GDM1 (cell line): ENCODE measurements at places on chromosomes 12 and 14.

- peak; percentile 96 for DNase-seq
These were observed at the start of gene OTUB2 for GRCh38 chr14:94026173-94026888. OTUB2 (plus strand) TSS chr14:94026340; CDS start chr14:94026538, 198 bp downstream.

- DNase-seq: no peak
These were observed 1988.8 kb upstream of the FLRT2 start for GRCh38 chr14:83541147-83541546.

- no peak for DNase-seq
These were observed 3.1 kb downstream of the ARHGEF25 start for GRCh38 chr12:57614178-57614947.

DNA sequence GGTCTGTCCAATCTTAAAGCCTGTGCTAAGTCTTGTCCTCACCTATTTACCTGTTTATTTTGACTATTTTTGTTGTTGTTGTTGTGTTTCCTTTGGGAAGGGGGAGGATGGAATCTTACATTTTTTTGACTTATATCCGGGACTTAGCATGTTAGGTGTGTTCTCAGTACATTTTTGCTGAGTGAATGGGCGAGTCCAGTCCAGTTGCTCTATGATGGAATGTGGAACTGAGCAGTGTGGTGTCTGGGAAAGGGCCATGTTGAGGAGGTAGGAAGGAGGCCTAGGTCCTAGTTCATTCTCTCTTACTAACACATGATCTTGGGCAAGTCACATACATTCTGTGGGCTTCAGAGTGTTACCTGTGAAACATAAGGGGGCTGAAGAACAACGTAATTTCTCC, 80.9 kb upstream of the SLC38A2 start:
- DNase-seq: no peak

DNA sequence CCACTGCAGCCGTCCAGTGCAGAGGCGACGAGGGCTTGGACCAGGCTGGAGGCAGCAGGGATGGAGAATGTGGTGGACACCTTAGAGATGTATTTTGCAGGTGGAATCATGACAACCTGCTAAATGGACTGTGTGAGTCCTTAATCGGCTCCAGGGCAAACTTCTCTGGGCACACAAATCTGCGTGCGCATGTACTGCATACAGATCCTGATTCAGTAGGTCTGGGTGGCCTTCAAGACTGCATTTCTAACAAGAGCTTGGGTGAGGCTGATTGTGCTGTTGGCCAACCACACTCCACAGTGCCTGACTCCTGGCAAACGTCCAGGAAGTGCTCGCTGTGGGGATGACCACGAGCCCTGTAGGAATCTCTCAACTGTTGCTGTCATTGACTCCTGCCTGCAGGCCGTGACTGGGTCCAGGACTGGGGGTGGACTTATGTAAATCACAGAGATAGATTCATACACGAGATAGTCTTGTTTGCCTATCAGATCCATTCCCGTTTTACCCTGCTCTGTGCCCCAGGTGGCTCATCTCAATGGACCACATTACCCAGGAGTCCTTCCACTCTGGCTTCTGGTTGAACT, 27.2 kb downstream of the JDP2 start:
- DNase-seq: no peak

- DNase-seq: no peak
These were observed 309.4 kb upstream of the DIO3 start for GRCh38 chr14:101251812-101252442.

DNA sequence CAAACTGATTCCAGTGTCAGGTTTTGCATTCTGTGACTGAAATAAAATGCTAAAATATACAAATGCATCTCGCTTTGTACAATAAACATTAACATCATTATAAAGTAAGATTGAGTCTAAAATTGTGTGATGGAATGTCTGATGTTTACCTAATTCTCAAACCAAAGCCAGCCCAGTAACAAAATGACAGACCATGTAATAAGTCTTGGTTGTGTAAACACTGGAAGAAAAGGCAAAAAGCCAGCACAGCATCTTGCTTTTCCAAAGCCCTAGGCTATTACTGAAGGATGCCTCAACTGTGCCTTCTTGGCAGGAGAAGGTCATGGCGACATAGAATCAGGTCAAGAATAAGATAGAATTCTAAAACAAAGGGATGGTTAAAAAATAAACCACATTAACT, 169.6 kb downstream of the EGLN3 start:
- no peak for DNase-seq

GRCh38 chr12:132925597-132926414, 30.3 kb downstream of the ZNF605 start:
- no peak for DNase-seq

GRCh38 chr12:121005346-121005815, 10.9 kb downstream of the C12orf43 start:
- peak; percentile 33 for DNase-seq

DNA sequence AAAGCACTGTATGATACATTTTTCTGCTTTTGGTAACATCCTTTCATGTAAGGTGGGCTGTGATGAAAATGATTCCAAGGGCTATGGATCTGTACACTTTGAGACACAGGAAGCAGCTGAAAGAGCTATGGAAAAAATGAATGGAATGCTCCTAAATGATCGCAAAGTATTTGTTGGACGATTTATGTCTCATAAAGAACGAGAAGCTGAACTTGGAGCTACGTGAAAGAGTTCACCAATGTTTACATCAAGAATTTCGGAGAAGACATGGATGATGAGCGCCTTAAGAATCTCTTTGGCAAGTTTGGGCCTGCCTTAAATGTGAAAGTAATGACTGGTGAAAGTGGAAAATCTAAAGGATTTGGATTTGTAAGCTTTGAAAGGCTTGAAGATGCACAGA, 22.1 kb upstream of the SRGAP1 start:
- DNase-seq: no peak

DNA sequence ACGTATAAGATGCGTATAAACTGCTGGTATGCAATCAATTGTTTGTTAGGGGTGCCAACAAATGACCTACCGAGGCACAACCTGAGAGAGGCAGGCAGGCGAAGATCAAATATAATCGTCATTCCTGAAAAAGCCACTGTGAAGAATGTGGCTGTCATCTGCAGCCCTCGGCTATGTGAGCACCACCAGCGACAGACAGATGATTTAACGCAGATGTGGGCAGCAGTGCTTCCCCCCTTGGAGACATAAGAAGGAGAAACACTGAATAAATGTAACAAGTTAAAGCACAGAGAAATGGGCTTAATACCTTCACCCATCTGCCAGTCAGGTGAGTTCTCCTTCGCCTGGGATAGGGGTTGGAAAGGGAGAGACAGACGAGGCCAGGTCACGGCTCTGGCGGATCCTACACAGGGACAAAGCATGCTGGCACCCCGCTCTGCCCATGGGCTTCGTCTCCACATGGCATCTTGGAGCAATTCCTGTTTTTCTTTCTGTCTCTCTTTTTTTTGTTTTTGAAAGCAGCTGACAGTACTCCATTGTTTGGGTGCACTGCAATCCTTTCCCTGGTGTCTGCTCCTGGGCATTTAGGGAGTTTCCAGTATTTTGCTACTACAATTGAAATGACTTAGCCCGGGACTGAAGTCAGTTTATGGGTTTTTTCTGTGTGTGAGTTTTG, 28.1 kb downstream of the TNFAIP2 start:
- no peak for DNase-seq

GRCh38 chr12:110670161-110670701, 18.7 kb downstream of the HVCN1 start:
- DNase-seq: no peak

- DNase-seq: no peak
These were observed 33.6 kb upstream of the HNF1A start for GRCh38 chr12:120944645-120945217.

DNA sequence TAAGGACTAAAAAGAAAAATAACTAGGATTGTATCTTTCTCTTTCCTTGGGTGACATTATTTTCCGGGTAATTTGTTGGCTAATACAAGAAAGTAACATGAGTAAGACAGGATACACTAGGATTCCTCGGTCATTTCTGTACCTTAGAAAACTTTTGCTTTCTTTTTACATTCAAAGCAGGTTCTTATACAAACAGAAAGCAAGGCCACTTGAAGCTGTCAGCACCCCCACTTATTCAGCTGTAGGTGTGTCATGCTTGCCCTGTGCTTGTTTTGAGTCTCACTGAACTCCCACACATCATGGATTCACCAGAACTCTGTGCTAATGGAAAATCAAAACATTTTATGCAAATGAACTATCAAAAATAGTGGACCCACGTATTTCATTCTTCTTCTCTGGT, 266.8 kb upstream of the CLEC14A start:
- no peak for DNase-seq

DNA sequence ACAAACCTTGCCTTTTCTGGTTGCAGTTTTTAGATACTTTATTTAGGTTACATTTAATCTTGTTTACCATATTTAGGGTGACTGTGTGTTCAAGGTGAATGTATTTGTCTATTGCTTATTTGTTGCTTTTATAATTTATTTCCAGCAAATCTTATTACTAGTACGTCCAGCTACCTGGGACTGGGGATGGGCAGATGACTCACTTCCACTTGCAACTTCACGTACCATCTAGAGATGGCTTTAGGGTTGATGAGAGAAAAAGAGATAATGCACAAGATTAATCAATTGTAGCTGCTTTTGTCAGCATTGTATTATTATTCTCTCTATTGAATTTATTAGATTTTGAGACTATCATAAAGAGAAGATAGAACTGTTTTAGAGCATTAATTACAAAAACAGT, 5.1 kb downstream of the MIPOL1 start:
- no peak for DNase-seq

DNA sequence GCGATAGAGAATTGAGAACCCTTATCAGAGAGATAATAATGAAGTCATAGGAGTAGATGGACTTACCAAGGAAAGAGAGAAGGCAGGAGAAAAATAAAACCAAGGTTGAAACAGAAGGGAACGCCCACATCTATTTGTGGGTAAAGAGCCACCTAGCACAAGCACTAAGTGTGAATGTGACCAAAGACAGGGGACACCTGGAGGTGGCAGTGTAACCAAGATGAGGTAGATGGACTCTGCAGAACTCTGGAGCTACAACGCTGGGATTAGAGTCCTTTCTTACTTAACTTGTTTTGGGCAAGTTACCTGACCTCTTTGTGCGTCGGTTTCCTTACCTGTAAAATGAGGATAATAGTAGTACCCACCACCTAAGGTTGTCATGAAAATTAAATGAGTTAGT, 101.9 kb downstream of the SLC5A8 start:
- DNase-seq: no peak

DNA sequence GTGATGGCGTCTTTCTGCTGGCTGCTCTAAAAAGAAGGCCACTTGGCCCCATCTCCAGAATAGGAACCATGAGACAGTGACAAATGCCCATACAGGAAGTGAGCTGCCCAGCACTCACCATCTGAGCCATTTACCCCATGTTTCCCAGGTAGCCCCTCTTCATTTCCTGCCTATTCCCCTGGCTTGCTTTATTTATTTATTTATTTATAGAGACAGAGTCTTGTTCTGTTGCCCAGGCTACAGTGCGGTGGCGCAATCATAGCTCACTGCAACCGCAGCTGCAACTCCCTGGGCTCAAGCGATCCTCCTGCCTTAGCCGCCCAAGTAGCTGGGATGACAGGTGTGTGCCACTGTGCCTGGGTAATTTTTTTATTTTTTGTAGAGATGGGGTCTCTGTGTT, 71.2 kb downstream of the RIN3 start:
- no peak for DNase-seq

- DNase-seq: peak; percentile 59
These were observed 17.1 kb downstream of the FOS start for GRCh38 chr14:75295491-75296345.

DNA sequence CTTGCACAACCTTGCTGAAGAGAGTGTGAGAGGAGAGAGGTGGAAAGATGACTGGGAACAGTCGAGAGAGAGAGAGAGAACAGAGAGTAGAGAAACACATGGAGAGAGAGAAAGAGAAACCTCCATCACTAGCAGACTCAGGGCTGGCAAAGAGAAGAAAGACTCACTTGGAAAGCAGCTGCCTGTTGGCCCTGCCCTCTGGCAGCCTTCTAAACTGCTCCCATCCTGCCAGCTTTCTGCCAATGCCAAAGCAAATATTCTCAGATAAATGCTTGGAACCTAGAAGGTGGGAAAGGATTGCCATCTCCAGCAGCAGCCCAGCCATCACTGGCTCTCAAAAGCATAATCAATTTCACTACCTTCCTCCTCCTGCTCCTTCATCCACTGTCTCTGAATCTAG, 107.9 kb upstream of the WSCD2 start:
- DNase-seq: no peak

DNA sequence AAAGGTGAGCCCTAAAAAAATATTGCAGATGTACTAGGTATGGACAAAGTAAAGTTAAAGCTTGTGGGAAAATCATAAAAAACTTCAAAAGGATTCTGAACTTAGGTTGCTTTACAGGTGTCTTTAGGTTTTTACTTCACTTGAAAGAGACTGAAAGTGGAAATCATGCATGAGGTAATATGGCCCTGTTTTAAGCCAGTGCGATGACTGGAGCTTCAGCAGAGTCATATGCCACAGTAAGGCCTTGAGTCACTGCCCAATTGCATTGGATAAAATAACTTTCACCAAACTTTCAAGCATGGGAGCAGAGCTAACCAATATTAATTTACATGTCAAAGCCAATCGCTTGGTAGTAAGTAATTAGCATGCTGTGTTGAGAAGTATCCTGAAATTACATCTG, 63.9 kb upstream of the TMEM260 start:
- DNase-seq: no peak

DNA sequence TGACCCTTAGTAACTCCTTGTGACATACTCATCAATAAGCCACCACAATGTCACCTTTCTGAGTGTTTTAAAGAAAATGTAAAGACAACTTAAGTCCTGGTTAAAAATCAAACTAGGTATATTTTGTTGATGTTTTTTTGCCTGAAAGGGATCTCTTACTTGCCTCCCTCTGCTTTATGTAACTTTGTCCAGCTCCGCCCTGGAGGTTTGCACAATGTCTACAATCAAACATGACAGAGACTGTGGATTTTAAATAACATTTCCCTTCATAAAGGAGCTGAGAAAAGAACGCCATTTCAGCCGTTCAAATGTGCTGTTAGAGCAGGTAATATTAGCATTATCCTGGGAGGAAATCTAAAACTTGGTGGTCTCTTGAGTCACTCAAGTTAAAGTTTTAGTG, 613.9 kb downstream of the SOX5 start:
- no peak for DNase-seq

- DNase-seq: no peak
These were observed 58.1 kb downstream of the HSP90AA1 start for GRCh38 chr14:102028733-102029132.

DNA sequence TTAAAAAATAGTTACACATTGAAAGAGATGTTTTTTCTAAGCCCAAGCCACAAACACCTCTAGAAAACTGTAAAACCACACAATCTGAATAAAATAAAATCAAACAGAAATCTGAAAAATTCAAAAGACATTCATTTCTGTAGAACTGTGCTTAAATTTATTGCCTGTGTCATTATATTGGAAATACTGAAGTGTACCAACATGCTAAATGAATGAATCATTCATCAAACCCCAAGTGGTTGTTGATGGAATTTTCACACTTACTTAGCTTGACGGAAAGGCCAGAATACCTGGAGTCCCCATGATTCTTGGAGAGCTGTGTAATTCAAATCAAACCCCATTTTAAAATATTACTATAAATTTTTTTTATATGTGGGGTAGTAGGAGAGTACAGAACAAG, 2.7 kb downstream of the KITLG start:
- no peak for DNase-seq

DNA sequence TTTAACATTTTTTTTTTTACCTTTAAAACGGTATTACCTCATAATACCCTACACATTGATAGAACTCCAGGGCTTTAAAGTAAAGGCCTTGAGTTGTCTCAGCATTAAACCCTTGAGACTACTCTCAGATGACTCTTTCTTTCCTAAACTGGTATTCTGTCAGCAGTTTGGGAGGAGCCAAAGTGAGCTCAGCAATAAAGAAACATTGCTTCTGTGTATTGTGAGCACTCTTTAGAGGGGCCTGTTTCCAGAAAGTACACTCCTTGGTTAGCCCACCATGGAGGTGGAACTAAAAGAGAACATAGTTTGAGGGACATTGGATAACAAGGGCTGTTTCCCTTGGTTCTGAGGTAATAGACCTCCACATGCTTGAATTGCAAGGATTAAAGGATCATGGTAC, 20.4 kb downstream of the MAP3K12 start:
- no peak for DNase-seq
